CD8-positive, alpha-beta memory T cell (primary cell): ENCODE measurements at places on chromosomes 3 and 15. TPM values are rescaled to one million over a fixed set of nuclear protein-coding genes. Genes with fewer than 3 reads are reported as not detected.

ZNF662 gene
- 1.1 TPM for total RNA-seq

TP53BP1 gene
- 29.1 TPM for total RNA-seq

GPR149 gene
- total RNA-seq = not detected

FBXO45 gene
- 30.1 TPM for total RNA-seq

ESYT3 gene
- total RNA-seq = 0.07 TPM

SLC12A1 gene
- total RNA-seq = not detected

CCDC13 gene
- 0.44 TPM for total RNA-seq

SCN5A gene
- total RNA-seq = 0.33 TPM

COLQ gene
- 1.6 TPM for total RNA-seq

DNA sequence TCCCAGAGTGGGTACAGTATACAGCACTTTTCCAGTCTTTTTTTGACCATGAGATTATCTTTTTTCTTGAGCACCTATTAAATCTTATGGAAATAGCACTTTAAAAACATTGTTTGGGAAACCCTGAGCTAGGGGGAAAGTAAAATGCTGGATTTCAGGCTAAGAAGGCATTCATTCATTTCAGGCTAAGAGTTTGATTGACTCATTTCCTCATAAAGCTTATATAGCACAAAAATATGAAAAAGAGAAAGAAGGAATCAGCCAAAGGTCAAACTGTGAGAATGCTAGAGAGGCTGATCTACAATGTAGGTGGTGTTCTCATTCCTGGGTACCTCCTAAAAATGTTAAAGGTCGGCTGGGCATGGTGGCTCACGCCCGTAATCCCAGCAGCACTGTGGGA lies 10.5 kb downstream of the TTC23 start:
- H3K36me3 ChIP-seq = no peaks in the 10 kb centered on the region
- no peak overlapping the region for H3K4me3 ChIP-seq
- no peaks in the 10 kb centered on the region for H3K27me3 ChIP-seq

GRCh38 chr15:76299786-76300185 lies 11.5 kb downstream of the ETFA start:
- no peak overlapping the region for H3K4me3 ChIP-seq
- DNase-seq = no peak
- no peaks in the 10 kb centered on the region for H3K27me3 ChIP-seq
- no peaks in the 10 kb centered on the region for H3K36me3 ChIP-seq
- no peak overlapping the region for H3K27ac ChIP-seq
- H3K4me1 ChIP-seq = peaks cover 9% of the 10 kb centered on the region

DNA sequence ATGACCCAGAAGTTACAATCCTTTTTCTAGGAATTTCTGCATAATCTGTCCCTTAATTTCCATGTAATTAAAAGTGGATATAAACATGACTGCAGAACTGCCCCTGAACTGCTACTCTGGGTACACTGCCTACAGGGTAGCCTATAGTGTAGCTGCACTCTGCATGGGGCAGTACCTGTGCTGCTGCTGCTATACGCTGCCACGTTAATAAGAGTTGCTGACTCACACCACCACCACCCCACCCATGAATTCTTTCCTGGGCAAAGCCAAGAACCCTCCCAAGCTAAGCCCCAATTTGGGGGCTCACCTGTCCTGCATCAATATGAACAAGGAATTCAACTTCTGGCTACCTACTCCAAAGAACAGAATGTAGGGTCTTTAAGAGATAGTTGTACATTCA lies 13.9 kb downstream of the HDGFL3 start:
- H3K4me1 ChIP-seq = no peaks in the 10 kb centered on the region
- no peaks in the 10 kb centered on the region for H3K36me3 ChIP-seq
- H3K27me3 ChIP-seq = no peaks in the 10 kb centered on the region
- no peak overlapping the region for H3K27ac ChIP-seq
- no peak for DNase-seq

DNA sequence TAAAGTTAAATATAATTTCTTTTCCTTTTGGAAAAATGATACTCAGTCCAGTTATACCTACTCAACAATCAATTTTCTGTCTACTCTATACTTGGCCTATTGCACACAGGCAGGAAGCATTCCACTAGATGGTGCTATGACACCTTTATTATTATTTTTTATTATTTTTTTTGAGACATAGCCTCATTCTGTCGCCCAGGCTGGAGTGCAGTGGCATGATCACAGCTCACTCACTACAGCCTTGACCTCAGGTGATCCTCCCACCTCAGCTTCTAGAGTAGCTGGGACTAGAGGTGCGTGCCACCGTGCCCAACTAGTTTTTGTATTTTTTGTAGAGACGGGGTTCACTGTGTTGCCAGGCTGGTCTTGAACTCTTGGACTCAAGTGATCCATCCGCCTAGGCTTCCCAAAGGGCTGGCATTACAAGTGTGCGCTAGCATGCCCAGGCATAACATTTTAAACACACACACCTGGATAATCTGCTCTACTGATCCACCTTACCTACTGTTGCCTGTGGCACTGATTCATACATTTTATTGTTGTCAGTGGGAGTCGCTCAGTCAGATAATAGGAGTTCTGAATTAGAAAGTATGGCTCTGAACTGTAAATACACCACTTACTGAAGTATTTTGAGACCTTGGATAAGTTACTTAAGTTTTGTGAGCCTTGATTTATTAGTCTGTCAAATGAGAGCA lies 56.2 kb downstream of the EIF3J start:
- peaks cover 45% of the 10 kb centered on the region for H3K36me3 ChIP-seq
- H3K4me1 ChIP-seq = peaks cover 6% of the 10 kb centered on the region
- H3K4me3 ChIP-seq = no peak overlapping the region

GRCh38 chr3:99532246-99532645 lies 106.1 kb upstream of the COL8A1 start:
- H3K36me3 ChIP-seq = no peaks in the 10 kb centered on the region
- no peaks in the 10 kb centered on the region for H3K27me3 ChIP-seq
- H3K4me1 ChIP-seq = no peaks in the 10 kb centered on the region
- H3K27ac ChIP-seq = no peak overlapping the region
- no peak for DNase-seq
- H3K4me3 ChIP-seq = no peak overlapping the region

GRCh38 chr3:68378631-68379030 lies 553.7 kb downstream of the TAFA4 start:
- no peaks in the 10 kb centered on the region for H3K4me1 ChIP-seq
- no peaks in the 10 kb centered on the region for H3K27me3 ChIP-seq
- no peaks in the 10 kb centered on the region for H3K36me3 ChIP-seq
- no peak overlapping the region for H3K4me3 ChIP-seq
- no peak for DNase-seq

- no peak overlapping the region for H3K27ac ChIP-seq
- no peak overlapping the region for H3K4me3 ChIP-seq
- peaks cover 3% of the 10 kb centered on the region for H3K36me3 ChIP-seq
- no peak for DNase-seq
- no peaks in the 10 kb centered on the region for H3K27me3 ChIP-seq
- peaks cover 20% of the 10 kb centered on the region for H3K4me1 ChIP-seq
Measured at GRCh38 chr3:179026636-179027035, 45.0 kb downstream of the ZMAT3 start.

DNA sequence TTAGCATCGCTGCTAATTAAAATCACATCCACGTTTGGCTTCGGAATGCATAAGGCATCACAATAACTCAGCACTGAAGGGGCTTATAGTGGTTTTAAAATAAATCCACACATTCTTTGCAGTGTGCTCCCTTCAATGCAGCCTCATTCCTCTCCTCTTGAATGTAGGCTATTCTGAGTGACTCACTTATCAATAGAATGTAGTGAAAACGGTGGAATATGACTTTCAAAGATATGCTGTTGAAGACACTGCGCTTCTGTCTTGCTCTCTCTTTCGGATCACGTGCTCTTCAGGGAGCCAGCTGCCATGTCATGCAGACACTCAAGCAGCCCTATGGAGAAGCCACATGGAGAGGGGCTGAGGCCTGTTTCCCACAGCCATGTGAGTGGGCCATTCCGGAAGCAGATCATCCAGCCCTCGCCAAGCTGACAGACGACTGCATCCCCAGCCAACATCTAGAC lies 87.4 kb downstream of the CRYGS start:
- no peak for DNase-seq
- no peaks in the 10 kb centered on the region for H3K36me3 ChIP-seq
- H3K4me1 ChIP-seq = no peaks in the 10 kb centered on the region
- no peak overlapping the region for H3K27ac ChIP-seq

GRCh38 chr3:117820658-117821299 lies 1111.2 kb downstream of the TUSC7 start:
- no peak overlapping the region for H3K27ac ChIP-seq
- no peaks in the 10 kb centered on the region for H3K4me1 ChIP-seq
- H3K4me3 ChIP-seq = no peak overlapping the region
- DNase-seq = no peak
- H3K27me3 ChIP-seq = no peaks in the 10 kb centered on the region

DNA sequence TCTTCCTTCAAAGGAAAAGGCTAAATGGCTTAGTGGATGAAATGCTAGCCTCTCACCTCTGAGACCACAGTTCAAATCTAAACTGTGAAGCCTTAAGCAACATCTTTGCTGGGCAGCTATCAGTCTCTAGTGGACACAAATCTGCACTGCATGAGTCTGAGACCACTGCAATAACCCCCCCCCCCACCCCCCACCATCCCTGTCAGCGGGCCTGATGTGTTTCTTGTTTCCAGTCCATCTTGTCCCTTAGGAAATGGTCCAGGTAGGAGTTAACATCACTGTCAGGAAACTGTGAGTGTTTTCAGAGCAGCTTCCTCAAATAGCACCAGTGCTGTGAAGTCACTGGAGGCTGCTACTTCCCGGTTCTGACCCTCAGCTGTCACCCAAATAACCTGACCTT lies 140.6 kb upstream of the TMCO5A start:
- no peak overlapping the region for H3K4me3 ChIP-seq
- H3K36me3 ChIP-seq = no peaks in the 10 kb centered on the region

DNA sequence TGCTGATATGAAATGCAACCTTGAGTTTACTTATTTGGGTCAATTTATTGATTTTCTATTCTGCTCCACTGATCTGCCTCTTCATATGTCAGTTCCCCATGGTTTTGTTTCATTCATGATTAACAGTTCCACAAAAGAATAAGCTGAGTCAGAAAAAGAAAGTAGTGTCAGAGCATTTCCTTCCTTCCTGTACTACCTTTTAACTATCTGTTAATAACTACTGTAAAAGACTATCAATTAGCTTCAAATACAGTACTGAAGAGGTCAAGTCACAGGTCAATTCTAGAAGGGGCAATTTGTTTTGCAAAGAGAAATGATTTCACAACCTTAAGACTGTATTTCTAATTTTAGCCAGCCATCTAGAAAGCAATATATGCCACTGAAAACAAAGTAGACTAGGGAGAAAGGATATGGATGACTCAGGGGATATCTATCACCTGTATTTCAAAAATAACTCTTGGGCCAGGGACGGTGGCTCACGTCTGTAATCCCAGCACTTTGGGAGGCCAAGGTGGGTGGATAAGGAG lies 129.5 kb downstream of the TFDP2 start:
- no peak for DNase-seq
- H3K27me3 ChIP-seq = no peaks in the 10 kb centered on the region
- H3K4me1 ChIP-seq = peaks cover 7% of the 10 kb centered on the region

DNA sequence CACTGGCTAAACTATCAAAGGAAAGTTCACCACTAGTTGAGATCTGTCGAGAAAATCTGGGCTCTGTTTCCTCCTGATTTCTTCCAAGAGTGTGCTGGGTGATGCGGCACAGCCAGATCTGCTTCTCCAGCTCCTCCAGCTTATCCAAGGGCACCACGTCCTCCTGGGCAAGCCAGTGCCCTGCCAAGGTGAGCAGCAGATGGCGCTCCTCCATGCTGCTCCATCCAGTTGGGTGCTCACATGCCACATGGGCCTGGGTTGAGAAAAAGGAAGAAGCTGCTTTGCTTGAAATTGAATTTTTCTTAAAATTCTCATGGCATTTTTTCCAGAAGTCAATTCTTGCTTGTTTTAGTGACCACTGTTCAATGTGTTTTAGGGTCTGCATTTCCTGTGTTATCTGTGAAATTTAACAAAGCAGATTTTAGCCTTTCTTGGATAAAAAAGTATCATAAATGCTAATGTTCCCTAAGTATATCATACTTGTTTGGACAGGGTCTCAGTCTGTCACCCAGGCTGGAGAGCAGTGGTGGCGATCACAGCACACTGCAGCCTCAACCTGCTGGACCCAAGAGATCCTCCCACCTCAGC lies 47.3 kb downstream of the EIF3J start:
- no peaks in the 10 kb centered on the region for H3K27me3 ChIP-seq
- peak; percentile 35 for DNase-seq
- H3K4me3 ChIP-seq = no peak overlapping the region
- peaks cover 3% of the 10 kb centered on the region for H3K4me1 ChIP-seq
- peaks cover 39% of the 10 kb centered on the region for H3K36me3 ChIP-seq

GRCh38 chr3:80408030-80408721 lies 640.4 kb upstream of the ROBO1 start:
- no peak overlapping the region for H3K4me3 ChIP-seq
- H3K36me3 ChIP-seq = no peaks in the 10 kb centered on the region
- DNase-seq = no peak
- no peaks in the 10 kb centered on the region for H3K4me1 ChIP-seq

- H3K4me1 ChIP-seq = no peaks in the 10 kb centered on the region
- no peaks in the 10 kb centered on the region for H3K36me3 ChIP-seq
- H3K27me3 ChIP-seq = no peaks in the 10 kb centered on the region
Measured at GRCh38 chr3:33900440-33900808, 102.0 kb downstream of the PDCD6IP start.

DNA sequence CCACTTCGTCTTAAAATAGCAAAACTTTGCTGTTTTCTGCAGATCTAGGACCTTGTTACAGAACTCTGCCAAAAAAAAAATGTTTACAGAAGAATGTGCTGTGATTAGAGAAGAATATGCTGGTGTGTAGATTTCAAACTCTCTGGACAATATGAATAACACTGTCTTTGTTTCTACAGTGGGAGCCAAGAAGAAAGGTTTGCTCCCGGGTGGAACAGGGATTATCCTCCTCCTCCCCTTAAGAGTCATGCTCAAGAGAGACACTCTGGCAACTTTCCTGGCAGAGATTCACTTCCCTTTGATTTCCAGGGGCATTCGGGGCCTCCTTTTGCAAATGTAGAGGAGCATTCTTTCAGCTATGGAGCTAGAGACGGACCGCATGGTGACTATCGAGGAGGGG lies 27.3 kb downstream of the RBM6 start:
- no peak overlapping the region for H3K4me3 ChIP-seq
- H3K4me1 ChIP-seq = no peaks in the 10 kb centered on the region
- no peaks in the 10 kb centered on the region for H3K27me3 ChIP-seq
- no peak overlapping the region for H3K27ac ChIP-seq

DNA sequence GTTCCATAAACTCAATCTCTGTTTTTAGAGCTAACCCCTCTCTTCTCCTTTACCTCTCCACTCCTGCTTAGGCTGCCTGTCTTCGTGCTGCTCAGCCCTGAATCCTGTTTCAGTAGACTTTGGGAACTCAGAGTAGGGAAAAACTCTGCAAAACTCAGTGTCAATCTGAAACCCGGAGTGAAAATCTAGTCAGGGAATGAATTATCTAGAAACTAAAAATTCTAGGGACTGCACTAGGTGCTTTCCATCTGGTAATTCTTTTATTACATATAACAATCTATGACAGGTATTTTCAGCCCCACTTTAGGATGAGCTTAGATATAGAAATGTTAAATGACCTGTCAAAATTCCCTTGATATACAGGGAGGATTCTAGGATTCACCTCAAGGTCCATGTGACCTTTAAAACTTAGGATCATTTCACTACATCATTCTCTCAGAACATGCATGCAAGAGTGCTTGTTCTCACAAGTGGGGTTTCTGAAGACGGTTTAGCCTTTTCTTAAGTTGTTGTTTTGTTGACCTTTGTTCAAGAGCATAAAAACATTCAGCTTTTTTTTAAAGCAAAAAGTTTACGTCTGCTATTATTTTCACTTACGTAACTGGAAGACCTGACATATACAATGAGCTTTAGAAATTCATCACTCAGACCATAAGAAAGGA lies 108.2 kb upstream of the MBNL1 start:
- DNase-seq = no peak
- no peak overlapping the region for H3K4me3 ChIP-seq
